NCI-H524 treated with DMSO at 0.1 percent for 48 hours (cell line): ENCODE measurements at places on chromosomes 12 and 14.
A peak's percentile ranks its signal among the peaks of the same experiment; 100 is the strongest.

GRCh38 chr14:97490521-97491070, 693.4 kb downstream of the VRK1 start:
- peak; percentile 33 for DNase-seq

GRCh38 chr14:51328064-51328771, 88.2 kb downstream of the TMX1 start:
- no peak for DNase-seq

- DNase-seq: no peak
Observed at GRCh38 chr12:15608941-15609340, 180.2 kb downstream of the EPS8 start.

GRCh38 chr14:94689985-94690400, 77.8 kb downstream of the SERPINA3 start:
- DNase-seq: no peak

GRCh38 chr12:30977537-30978349, 51.2 kb downstream of the TSPAN11 start:
- no peak for DNase-seq

DNA sequence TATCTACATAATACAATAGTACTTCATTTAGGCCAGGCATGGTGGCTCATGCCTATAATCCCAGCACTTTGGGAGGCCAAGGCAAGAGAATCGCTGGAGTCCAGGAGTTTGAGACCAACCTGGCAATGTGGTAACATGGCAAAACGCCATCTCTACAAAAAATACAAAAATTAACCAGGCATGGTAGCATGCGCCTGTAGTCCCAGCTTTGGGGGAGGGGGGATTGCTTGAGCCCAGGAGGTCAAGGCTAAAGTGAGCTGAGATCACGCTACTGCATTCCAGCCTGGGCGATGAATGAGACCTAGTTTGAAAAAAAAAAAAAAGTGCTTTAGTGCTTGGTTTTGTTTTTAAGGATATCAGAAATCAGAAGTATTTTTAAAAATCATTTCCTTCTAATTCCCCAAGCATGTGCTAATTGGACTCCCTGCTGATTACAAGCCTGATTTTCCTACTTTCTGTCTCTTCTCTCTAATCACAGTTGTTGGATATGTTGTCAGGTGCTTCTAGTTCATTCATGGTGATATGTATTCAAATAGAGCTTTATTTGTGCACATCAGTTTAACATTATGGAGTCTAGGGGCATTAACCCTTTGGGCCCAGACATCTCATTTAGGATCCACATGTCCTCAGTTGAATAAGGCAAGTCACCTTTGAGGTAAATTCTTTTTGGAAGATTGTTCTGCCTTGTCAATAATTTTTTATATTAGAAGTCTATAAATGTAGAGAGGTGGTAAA, 7.0 kb upstream of the KRAS start:
- DNase-seq: no peak

DNA sequence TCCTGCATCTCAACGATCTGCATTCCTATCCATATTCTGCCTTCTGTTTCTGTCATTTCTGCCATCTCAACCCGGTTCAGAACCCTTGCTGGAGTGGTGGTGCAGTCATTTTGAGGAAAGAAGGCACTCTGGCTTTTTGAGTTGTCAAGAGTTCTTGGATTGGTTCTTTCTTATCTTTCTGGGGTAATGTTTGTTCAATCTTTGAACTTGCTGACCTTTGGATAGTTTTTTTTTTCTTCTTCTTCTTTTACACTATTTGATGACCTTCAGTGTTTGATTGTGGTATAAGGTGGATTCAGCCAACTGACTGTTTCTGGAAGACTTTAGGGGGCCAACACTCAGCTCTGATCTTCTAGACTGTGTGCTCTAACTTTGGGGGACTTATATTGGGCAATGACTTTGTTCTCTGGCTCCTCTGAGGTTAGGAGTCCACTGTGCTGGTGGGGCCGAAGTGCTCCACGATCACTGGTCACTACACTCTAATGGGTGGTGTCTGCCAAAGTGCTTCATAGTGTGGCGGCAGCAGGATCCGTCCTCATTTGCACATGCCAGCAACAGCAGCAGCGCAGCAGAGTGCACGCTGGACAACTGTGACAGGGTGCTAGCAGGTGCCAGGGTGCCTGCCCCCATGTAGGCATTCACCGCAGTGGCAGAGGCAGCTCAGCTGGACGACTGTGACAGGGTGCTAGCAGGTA, 255.8 kb downstream of the FBXL14 start:
- no peak for DNase-seq

GRCh38 chr14:93648440-93649168, 139.7 kb downstream of the PRIMA1 start:
- DNase-seq: peak; percentile 28

- no peak for DNase-seq
Observed at GRCh38 chr12:67562513-67563287, 85.8 kb upstream of the DYRK2 start.

DNA sequence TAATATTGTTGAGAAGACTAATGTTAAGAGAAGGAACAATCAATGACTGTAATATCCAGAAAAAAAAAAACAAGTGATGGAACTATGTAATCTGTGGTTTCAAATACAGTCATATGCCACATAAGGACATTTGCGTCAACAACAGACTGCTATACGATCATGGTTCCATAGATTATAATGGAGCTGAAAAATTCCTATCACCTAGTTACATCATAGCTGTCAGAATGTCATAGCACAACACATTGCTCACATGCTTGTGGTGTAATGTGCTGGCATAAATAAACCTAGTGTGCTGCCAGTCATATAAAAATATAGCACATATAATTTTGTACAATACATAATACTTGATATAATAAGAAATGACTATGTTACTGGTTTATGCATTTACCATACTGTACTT, 653.5 kb downstream of the TRHDE start:
- no peak for DNase-seq

DNA sequence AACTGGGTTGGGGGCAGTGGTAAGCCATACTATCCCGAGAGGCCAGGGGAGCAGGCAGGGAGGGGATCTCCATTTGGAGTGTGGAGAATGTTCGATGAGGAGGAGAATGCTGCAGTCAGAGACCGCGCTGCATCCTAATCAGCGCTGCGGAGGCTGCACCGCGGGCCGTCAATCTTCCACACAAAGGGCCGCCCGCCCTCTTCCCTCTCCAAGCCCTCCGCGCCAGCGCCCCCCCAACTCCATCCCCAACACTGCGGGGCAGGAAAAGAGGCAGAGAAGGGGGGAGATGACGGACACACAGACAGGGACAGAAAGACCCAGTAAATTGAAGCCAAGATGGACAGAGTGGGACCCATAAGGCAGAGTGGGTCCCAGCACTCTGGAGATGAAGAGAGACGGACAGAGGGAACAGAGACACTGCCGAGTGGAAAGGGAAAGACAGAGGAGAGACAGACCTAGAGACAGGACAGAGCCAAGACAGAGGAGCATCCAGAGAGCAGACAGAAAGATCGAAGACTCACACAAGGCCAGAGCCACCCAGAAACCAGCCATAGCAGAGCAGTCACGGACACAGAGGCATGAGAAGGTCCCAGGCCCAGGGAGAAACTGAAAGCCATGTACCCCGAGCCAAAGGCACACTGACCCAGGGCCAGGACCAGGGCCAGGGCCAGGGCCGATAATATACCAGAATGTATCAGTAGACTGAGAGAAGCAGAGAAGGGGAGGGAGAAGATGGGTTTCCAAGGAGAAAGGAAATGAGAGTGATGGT, 3.5 kb downstream of the CISTR start:
- no peak for DNase-seq

- DNase-seq: no peak
Observed at GRCh38 chr14:58566979-58567378, 70.8 kb upstream of the DACT1 start.

- no peak for DNase-seq
Observed at GRCh38 chr12:14773685-14774073, 29.6 kb downstream of the WBP11 start.

DNA sequence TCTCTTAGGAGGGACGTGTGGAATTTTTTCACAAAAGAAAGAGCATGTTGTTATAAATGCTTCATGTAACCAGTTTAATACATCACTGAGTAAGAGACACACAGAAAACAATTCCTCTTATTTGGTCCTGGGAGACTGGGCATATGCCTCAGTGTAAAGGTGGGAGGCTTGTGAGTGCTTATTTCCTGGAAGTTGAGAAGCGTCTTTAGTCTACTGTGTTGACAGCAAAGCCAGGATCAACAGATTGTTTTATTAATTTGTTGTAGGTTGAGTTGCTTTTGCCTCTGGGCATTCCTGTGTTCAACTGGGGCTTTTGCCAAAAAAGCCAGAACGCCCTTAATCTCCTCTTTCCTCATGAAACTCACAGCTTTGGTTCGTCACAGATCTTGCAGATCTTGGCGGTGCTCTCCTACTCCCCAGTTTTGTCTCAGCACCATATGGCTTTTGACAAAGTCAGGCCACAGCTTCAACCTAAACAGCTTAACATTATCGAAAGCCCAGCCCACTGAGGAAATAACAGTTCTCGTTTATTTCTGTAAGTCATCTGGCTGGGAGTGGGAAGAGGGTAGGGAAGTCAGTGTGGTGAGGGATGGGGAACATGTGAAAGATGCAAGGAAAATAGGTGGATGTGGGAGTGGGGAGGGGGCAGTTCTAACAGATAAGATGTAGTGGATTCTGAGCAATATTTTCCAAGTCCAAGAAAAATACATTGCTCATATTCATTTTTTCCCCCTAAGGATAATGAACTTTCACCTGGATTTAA, 227.2 kb downstream of the DACT1 start:
- DNase-seq: peak; percentile 40

GRCh38 chr14:55665067-55665675, 85.2 kb downstream of the KTN1 start:
- no peak for DNase-seq

DNA sequence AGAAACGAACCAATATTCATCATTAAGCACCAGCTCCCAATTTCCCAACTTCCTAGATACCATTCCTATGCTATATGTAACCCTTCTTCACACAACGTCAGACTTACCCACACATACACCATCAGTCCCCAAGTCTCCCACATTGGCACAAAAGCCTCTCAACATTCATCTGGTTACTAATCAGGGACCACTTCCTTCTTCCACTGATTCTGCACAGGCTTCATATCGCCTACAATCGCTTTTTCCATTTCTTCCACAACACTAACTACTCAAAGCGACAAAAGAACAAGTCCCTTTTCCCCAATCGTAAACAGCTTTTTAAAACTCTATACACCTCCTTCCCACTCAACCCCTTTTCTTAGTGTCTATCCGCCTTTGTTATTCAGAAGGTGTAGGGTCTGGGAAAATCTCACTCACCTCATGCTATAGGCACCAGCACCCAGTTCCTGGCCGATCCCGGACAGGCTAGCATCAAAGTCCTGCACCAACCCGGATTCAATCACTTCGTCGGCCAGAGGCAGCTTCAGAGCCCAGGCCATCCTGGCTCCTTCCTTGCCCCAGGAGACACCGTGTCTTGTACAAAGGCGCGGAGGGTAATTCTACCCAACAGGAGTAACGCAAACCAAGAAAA, 936 bp downstream of the TFCP2 start:
- no peak for DNase-seq

GRCh38 chr14:22870811-22871223, 723 bp upstream of the LRP10 start:
- DNase-seq: no peak

DNA sequence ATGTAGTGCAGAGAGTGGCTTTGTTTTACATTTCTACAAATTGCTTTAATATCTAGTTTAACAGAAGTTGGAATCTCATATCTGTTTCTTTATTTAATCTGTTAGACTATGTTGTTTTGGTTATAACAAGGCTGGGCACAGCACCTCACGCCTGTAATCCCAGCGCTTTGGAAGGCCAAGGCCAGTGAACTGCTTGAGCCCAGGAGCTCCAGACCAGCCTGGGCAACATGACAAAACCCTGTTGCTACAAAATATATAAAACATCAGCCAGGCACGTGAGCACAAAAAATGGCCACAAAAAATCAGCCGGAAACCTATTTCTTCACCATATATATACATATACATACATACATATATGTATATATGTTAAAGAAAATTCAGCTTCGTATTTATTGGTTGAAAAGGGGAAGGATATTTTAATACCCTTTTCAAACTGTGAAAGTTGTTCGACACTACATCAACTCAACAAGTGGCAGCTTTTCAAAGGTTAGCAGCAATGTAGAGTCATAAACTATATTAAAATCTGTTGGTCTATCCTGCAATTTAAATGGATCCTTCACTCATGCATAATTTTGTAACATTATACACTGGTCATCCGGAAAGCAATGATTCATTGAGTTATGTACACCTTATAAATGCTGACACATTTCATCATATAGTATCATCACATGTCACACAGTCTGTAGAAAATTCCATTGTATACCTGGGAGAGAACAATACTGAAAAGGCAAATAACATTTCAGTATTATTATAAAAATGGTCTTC, 7.1 kb downstream of the NR2C1 start:
- DNase-seq: no peak

GRCh38 chr12:118645219-118645618, 268.9 kb downstream of the SUDS3 start:
- no peak for DNase-seq

GRCh38 chr14:66383771-66384170, 102.4 kb upstream of the CCDC196 start:
- DNase-seq: no peak

GRCh38 chr12:58773986-58774385, 146.3 kb downstream of the LRIG3 start:
- no peak for DNase-seq

DNA sequence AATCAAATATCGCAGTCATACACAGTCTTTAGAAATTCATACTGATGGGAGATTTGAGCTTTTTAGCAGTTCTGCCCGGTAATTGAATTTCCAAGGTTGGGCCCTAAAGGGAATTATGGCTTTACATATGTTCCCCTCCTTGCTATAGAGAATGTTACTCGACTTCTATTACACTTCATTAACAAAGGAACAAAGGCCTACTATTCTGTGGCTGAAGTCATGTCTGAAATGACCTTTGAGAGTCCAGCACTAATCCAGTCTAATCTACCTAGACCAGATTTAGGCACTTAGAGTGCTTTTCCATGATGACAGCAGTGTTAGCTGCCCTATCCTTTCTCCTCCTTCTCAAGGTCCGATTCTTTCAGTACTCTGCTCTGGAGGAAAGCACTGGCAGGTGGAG, 305.3 kb downstream of the MED13L start:
- no peak for DNase-seq

DNA sequence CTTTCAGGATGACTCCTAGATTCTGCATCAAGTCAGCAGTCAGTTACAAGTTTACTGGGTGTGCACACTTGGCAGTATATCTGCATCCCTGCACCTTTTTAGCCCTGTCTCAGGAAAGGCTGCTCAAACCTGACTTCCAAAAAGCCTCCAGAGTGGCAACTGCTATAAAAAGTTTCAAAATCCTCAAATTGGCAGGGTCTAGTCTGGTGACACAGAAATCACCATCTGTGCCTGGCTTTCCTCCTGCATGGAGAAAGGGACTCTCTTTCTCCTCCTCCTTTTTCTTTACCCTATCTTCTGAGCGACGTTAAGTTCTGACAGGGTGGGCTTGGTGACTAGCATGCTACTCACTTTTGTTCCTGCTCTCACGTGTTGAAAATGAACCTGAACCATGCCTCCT, 679.5 kb downstream of the C12orf50 start:
- no peak for DNase-seq

- DNase-seq: no peak
Observed at GRCh38 chr12:88388566-88389540, 191.4 kb downstream of the KITLG start.

- DNase-seq: no peak
Observed at GRCh38 chr14:39212693-39213092, 21.0 kb upstream of the MIA2 start.

GRCh38 chr14:99879401-99880295, 86.4 kb downstream of the EML1 start:
- DNase-seq: peak; percentile 38
